ENCODE measurements at places on chromosomes 11 and 22.

- no peak for DNase-seq
These were observed 50.5 kb downstream of the RBX1 start for GRCh38 chr22:41001722-41002122.

DNA sequence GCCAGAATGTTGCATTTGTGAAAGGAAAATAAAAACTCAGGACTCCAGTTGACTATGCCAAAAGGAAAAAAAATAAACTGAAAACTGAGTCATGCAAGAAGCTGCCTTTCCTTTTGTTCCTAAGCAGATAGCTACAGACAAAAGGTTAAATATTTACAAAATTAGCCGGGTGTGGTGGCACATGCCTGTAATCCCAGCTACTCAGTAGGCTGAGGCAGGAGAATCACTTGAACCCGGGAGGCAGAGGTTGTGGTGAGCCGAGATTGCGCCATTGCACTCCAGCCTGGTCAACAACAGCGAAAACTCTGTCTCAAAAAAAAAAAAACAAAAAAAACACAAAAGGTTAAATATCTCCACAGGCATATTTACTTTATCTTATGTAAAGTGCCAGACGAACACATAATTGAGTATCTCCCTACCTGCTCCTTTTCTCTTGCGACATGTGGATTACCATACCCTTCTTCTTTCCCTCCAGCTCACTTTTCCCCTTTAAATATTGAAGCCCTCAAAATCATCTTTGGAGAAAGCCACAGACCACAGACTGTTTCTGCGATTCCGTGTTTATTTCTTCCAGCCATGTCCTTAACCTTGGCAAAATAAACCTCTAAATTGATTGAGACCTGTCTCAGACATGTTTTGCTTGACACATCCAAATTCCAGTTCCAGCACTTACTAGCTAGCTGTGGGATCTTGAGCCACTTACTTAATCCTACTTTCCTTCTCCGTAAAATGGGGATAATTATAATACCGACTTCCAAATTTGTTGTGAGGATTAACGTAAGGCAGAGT is 2.3 kb upstream of the SMPD1 start:
- DNase-seq, result no peak

- no peak for DNase-seq
These were observed 369 bp downstream of the DHCR7 start for GRCh38 chr11:71447791-71448256.

DNA sequence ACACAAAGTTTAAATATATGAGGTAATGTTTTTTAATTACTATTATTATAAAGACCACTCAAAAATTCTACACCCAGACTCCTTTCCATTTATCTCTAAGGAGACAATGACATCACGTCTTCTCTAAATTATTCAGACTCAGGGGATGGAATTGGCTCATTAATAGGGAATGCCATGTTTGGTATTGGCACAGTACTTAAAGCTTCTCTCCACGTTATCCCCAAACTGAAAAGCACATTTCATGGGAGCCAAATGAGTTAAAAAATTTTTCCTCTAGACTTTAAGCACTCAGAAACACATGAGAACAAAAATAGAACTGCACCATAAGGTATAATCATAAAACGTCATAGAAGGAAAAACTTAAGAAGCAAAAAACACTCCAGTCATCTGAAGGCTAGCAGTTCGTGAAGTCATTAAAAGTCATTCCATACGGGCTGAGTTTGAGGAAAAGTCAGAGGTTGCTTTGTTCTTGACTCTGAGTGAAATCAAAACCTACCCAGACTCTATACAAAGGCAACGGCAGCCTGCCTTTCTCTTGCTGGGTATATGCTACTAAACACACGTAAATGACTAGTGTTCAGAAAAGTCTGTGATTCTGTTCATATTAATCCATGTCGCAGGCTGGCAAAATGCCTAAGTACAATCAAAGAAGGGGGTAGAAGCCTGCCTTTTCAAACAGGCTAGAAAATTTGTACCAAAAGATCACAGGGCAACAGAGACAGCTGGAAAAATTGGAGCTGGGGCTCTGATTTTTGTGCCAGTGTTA is 8.7 kb upstream of the MPPED2 start:
- DNase-seq, result no peak

GRCh38 chr22:38411016-38411415 is 44.0 kb downstream of the KCNJ4 start:
- DNase-seq, result no peak

DNA sequence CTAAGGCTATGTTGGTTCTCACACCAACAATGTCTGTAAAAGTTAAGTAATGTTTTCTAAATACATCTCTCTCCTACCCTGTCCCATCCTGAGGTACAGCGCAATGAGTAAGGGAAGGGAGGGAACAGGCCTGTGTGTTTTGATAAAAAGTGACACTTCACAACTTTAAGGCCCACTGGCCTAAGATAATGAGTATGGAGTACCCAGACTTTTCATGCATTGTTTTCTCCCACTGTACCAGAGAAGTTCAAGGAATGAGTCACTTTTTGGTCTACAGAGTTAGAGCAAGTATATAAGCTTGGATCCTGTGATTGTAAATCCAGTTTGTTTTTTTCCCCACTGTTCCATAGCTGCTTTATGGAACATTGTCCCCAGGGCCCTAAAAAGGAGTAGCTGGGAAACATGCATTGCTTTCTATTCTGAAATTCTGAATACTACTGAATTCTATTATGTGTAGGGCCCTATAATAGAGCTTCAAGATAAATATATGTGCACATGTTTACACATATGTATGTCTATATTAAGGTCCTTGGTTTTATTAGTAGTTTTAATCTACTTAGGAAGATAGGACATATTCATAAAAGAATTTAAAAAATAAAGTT is 29.8 kb downstream of the KCNE3 start:
- DNase-seq, result no peak

DNA sequence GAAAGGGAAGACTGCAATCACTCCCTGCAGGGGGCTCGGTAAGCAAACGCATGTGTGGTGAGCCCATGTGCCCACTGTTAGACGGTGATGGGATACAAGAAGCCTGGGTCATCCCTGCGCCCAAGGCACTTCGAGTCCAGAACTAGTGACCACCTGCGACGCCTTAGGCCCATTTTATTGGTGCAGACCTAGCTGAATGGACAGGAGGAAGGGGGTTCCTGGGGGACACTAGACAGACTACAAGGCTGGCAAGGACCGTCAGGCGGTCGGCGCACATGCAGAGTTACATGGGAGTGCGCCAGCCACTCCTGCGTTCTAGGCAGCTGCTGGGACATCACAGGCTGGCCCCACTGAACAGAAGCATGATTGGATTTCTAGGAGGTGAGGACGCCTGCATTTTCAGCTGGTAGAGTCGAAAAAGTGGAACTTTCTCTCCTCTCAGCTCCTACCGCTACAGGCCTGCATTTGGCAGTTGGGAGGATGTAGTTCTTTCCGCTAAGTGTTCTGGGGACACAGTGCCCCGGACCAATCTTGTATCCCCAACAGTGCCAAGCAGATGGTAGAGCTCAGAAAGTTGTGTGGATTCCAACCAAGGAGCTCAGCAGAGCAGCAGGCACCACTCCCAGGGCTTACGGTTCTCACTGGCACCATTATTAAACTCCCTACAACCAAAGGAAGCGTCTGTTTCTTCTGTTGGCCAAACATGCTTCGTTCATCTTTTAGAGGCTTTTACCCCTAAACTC is 35.7 kb downstream of the BID start:
- DNase-seq, result no peak

DNA sequence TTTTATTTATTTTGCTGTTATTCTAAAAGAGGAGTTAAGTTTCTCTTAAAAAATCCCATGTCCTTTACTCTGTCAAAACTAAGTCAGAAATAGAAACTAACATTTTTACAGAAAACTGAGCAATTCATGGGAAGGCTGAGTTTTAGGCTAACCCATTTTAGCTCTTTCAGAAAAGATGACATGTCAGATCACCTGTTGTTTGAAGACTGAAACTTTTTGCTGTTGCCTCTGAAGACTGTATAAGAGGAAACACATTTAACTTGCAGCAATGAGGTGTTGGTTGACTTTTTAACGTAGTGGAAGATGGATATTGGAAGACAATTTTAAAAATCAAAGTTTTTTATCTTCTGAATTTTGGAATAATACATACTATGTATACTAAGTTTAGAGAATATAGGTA is 115.4 kb downstream of the METTL15 start:
- no peak for DNase-seq

- no peak for DNase-seq
These were observed 125.0 kb downstream of the UVRAG start for GRCh38 chr11:75939992-75940391.

DNA sequence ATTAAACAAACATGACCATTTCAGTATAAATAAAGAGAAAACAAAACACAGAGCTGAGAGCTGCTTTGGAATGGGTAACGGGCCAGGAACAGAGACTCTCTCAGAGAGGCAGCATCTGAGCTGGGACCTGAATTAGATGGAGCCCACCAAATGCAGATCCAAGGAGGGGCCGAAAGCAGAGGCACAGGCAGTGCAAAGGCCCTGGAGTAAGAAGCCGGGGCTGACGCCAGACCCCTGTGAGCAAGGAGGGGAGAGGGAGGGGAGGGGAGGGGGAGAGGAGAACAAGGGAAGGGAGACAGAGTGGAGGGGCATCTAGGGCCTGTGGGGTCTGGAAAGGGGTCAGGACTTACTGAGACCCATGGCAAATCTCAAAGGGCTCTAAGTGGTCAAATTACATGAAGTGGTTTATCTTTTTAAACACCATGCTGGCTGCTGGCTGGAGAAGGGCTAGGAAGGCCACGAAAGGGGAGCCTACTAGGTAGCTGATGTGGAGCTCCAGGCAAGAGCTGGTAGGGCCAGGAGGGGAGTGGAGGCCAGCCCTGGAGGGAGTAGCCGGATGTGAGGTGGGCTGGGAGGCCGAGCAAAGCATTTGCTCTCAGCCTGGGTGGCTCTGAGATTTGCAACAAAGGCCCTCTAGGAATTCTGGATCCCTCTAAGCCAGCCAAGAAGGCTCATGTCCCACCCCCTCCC is 3.2 kb downstream of the OSBPL5 start:
- no peak for DNase-seq

DNA sequence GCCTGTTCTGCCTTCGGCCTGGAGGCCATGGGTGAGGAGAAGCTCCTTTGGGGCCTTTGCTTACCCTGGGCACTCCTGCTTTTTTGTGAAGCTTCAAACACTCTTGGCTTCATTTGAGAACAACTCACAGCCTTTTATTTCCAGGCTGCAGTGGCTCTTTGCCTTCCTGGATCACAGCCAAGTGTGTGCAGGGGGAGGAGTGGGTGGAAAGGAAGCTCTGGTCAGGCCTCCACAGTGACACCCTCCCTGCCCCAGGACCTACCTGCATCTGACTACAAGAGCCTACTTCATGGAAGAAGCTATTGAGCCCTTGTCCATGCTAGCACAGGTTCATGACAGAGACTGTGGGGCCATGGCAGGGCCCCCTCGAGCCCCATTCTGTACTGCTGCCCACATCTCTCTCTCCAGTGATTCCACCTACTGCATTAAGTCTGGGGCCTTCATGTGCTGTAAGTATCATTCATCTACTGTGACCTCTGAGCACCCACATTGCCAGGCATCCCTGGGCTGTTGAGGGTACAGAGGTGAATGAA is 52.3 kb downstream of the GAB4 start:
- DNase-seq, result no peak

GRCh38 chr11:123388640-123389039 is 41.4 kb upstream of the GRAMD1B start:
- DNase-seq, result no peak

GRCh38 chr22:45632791-45633515 is 38.7 kb upstream of the ATXN10 start:
- DNase-seq, result no peak

DNA sequence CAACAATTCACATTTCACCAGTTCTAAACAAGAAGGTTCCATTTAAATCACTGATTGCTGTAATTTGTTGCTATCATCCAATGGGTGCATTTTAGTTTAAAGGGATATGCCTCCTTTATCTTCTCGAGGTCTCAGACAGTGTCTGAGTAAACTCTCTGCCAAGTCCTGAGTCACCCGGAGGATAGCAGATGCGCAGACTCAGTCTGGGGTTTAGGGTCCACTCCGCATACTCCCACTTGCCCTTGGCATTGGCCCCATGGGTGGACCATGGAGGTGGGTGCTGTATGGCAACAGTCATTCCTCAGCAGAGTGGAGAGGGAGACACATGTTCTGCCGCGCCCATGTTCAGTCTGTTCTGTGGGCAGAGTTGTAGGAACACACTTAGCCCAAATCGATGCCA is 65.4 kb upstream of the CRTAM start:
- DNase-seq, result no peak

DNA sequence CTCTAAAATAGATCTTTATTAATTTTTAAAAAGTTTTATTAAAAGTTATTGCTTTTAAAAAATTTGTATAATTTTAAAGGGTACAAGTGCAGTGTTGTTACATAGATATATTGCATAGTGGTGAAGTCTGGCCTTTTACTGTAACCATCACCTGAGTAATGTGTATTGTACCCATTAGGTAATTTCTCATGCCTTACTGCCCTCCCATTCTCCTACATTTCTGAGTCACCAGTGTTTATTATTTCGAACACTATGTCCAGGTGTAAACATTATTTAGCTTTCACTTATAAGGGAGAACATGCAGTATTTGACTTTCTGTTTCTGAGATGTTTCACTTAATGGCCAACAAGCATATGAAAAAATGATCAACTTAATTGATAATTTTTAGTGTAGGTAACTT is 2.3 kb downstream of the OR51G1 start:
- no peak for DNase-seq

GRCh38 chr22:27299181-27300085 is 502.1 kb downstream of the MN1 start:
- DNase-seq, result no peak

- DNase-seq, result no peak
These were observed 139.3 kb upstream of the LDLRAD3 start for GRCh38 chr11:35804451-35805040.

DNA sequence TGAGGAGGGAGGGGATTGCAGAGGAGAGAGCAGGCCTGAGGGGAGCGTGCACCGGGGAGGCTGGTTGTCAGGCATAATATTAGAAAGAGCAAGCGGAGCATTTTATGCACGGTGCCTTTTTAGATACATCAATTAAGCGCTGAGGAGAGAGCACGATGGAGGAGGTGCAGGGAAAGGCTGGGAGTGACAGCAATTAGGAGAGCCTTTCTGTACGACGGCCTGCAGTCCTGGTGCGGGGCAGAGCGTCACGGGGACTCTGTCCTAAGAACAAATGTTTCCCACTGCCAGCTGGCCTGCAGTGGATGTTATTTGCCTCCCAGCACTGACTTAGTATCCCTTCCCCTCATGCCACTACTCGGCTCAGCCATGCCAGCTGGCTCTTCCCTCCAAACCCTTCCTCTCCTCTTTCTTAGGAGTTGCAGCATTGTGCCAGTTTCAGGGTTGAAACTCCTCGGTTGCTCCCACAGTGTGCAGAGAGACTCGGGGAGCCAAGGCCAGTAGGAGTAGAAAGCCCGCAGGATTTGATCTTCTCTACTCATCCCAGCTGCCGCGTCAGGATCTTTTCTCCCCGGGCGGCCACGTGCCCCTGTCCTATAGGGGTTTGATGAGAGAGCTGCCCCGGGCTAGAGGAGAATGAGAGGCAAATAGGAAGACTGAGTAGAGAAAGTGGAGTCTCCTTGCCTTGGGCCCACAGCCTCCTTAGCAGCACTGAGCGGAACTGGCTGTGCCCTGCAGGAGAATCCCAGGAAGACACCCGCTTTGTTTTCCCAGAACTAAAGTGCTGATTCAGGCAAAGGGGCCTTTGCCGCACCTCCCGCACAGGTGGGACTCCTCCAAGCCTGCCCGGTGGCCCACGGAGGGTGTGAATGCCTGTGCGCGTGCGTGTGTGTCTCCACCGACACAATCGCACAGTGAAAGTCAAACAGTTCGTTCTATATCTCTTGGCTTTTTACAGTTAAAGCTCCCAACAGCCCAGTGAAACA is 875.3 kb downstream of the NTM start:
- no peak for DNase-seq

Data from stimulated activated CD8-positive, alpha-beta memory T cell treated with anti-CD3 and anti-CD28 coated beads, Interleukin-7, amount 100 ng/mL, for 4 hours (primary cell).